ENCODE measurements at places on chromosomes 12 and 14.
A peak's percentile ranks its signal among the peaks of the same experiment; 100 is the strongest.

GRCh38 chr14:32697704-32698103 is 241.0 kb upstream of the NPAS3 start:
- no peak for DNase-seq

DNA sequence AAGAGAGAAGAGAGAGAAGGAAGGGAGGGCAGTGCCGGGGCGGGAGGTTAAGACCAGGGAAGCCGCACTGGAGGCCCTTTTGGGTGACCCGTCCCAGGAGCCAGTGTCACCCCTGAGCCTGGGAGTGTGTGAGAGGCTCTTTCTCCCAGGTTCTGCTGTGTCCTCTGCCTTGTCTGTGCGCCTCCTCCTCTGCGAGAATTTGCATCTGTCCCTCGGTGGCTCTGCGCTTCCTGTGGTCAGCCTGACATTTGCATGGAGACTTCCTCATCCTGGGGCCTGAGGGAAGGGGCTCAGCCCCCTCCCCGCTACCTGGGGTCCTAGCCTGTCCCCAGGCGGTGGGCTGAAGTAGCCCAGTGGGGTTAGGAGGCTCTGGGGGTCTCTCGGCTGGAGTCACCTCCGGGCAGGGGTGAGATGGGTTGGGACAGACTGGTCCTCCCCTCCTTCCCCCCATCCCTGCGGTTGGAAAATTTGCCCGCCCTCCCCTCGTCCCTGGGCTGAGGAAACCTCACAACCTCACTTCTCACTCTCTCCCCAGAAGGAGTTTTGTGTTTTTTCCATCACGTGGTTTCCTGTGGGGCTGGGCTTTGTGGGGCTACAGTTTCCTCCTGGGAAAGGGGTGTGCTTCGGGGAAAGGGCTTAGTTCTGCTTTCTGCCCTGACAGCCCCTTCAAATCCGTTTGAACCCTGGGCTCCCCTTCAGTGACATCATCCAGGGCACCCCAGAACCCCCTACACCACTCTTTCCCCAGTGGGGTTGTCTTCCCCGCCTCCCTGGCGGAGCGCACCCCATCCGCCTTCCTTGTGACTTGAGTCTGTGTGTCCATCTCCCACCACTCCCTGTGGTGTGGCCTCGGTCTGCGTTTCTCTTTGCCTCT is 2.5 kb downstream of the PTPN6 start:
- DNase-seq, result peak; percentile 69

GRCh38 chr14:88463318-88463717 is 77.9 kb downstream of the SPATA7 start:
- DNase-seq, result no peak

DNA sequence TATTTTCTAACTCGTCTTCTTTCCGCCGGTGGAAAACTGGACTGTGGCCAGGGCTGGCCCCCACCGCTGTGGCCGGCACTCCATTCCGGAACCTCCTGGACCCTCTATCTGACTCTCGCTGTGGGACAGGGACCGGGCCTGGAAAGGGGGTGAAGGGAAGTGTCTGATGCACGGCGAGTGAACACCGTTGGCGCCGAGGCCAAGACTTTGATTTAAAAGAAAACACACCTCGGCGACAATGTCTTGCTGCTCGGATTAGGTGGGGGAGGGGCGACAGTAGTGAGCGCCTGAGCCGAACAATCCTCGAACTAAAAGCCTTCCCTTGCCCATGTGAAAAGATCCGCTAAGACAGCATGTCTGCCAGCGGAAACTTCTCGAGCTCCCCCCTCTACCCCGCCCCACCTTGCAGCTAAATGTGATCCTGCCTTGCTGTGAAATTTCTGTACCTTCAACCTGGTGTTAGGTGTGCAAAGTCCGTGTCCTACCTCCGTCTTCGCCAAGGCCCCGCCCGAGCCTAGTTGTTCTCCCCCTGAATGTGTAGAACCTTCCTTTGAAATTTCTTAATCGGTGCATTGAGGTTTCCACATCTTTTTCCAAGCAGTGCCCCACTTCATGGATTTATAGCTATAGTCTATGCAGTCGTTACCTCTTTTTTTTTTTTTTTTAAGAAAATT is 862 bp upstream of the HOTAIR start:
- DNase-seq, result no peak

- no peak for DNase-seq
Measured at GRCh38 chr12:63822352-63822751, 22.1 kb upstream of the SRGAP1 start.

GRCh38 chr12:96986883-96987523 is 79.9 kb downstream of the NEDD1 start:
- no peak for DNase-seq

GRCh38 chr12:93397412-93397811 is 19.7 kb downstream of the NUDT4 start:
- no peak for DNase-seq

Data from activated effector memory CD4-positive, alpha-beta T cell treated with Interleukin-2 at 50 U/mL for 16 hours (primary cell).